ENCODE measurements at places on chromosomes 7 and 10.

GRCh38 chr7:133114519-133114918, 32.6 kb upstream of the CHCHD3 start:
- no peak for DNase-seq
- H3K36me3 ChIP-seq = no peaks in the 10 kb centered on the region
- H3K27me3 ChIP-seq = no peaks in the 10 kb centered on the region
- no peaks in the 10 kb centered on the region for H3K4me1 ChIP-seq
- no peak overlapping the region for H3K4me3 ChIP-seq
- H3K27ac ChIP-seq = no peak overlapping the region

DNA sequence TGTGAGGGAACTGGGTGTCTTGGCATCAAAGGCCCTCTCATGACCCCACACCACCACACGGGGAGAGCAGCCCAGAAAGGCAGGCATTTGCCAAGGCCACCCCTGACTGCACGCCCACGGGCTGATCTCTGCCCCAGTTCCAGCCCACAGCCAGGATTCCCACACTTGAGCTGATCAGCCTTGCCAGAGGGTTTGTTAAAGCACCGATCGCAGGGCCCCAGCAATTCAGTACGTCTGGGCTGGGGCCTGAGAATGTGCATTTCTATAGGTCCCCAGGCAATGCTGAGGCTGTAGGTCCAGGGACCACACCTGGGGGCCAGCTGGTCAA, 103.9 kb downstream of the TNS3 start:
- no peak overlapping the region for H3K4me3 ChIP-seq
- no peak overlapping the region for H3K27ac ChIP-seq
- H3K36me3 ChIP-seq = no peaks in the 10 kb centered on the region
- DNase-seq = no peak
- H3K4me1 ChIP-seq = peaks cover 13% of the 10 kb centered on the region

- H3K4me3 ChIP-seq = no peak overlapping the region
- peaks cover 2% of the 10 kb centered on the region for H3K4me1 ChIP-seq
- DNase-seq = no peak
- no peaks in the 10 kb centered on the region for H3K36me3 ChIP-seq
These were observed 186.8 kb downstream of the MACC1 start for GRCh38 chr7:20030417-20030816.

GRCh38 chr7:136061433-136061832, 84.3 kb upstream of the MTPN start:
- no peaks in the 10 kb centered on the region for H3K36me3 ChIP-seq
- peaks cover 2% of the 10 kb centered on the region for H3K4me1 ChIP-seq
- peak; percentile 10 for DNase-seq
- H3K4me3 ChIP-seq = no peak overlapping the region
- no peak overlapping the region for H3K27ac ChIP-seq

GRCh38 chr10:71939304-71939703, 24.9 kb upstream of the CHST3 start:
- no peaks in the 10 kb centered on the region for H3K36me3 ChIP-seq
- H3K4me1 ChIP-seq = no peaks in the 10 kb centered on the region

DNA sequence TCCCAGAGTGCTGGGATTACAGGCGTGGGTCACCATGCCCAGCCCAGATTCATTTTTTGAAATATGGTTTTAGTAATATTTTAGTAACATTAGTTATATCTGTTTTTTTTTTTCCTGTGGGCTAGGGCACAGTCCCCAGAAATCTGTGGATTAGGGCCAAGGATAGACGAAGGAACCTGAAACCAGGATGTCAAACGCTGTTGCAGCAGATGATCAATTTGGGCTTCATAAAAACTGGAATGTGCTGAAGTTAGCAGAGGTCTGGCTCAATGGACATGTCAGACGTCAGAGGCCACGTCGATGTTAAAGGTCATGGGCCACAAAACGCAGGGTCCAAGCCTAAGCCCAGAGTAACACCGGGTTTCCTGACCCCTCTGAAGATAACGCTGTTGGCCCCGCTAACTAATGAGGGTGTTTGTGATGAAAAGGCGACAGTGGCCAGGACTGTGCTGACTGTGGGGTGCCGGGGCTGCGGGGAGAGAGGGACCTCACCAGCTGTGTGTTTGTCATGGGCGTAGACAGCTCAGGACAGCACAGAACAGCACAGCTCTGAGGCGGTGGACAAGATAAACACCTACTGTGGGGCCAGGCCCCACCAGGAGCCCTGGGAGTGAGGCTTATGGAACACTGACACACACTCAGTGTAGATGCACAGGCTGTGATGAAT, 23.8 kb upstream of the GTPBP4 start:
- H3K4me1 ChIP-seq = no peaks in the 10 kb centered on the region
- no peak overlapping the region for H3K4me3 ChIP-seq
- no peaks in the 10 kb centered on the region for H3K27me3 ChIP-seq
- H3K27ac ChIP-seq = no peak overlapping the region
- no peaks in the 10 kb centered on the region for H3K36me3 ChIP-seq
- DNase-seq = no peak

GRCh38 chr10:96814264-96814663, 17.8 kb upstream of the LCOR start:
- DNase-seq = no peak
- no peaks in the 10 kb centered on the region for H3K27me3 ChIP-seq
- no peaks in the 10 kb centered on the region for H3K36me3 ChIP-seq
- no peak overlapping the region for H3K27ac ChIP-seq
- no peak overlapping the region for H3K4me3 ChIP-seq

DNA sequence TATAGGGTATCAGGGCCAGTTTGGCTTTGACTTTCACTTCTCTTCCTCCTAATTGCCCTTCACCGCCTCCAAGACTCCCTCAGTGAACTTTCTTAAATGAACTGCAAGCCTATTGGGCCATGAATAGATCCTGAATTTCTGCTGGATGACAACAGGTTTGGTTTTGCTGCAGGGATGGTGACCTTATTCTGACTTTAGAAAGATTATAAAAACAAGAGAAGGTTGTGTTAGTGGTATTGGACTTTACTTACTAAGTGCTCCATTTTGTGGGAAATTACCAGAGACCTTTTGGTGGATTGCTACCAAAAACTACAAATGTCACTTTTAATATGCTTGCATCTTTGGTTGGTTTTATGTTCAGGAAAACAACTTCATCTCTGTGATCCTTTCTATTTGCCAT, 11.5 kb upstream of the LIPA start:
- H3K4me1 ChIP-seq = peaks cover 16% of the 10 kb centered on the region
- DNase-seq = no peak
- H3K36me3 ChIP-seq = no peaks in the 10 kb centered on the region
- no peak overlapping the region for H3K4me3 ChIP-seq
- no peak overlapping the region for H3K27ac ChIP-seq
